ENCODE measurements at places on chromosomes 4 and X.
A peak's percentile ranks its signal among the peaks of the same experiment; 100 is the strongest.

GRCh38 chrX:120456973-120457372, 12.1 kb downstream of the LAMP2 start:
- DNase-seq, result no peak

- peak; percentile 14 for DNase-seq
Observed at GRCh38 chr4:24686866-24687692, 102.7 kb upstream of the DHX15 start.

DNA sequence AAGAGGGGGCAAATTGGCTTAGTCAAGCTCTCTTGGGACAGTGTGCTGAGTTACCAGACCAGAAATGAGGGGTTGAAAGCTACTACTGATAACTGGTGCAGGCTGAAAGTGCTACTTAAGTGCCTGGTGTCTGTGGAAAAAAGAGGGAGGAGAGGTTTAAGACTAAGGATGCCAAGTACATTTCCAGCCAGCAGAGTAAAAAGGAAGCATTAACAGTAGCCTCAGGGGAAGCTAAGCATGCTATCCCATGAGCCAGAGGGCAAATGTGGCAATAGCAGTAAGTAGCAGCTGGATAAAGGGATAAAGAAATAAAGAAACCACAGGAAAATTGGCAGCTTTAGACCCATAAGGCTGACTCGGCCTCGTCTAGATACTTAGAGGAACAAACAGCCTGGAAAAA, 196.3 kb upstream of the MAB21L2 start:
- DNase-seq, result no peak

- peak; percentile 75 for DNase-seq
Observed at GRCh38 chrX:30304866-30305265, 4.3 kb downstream of the NR0B1 start.

DNA sequence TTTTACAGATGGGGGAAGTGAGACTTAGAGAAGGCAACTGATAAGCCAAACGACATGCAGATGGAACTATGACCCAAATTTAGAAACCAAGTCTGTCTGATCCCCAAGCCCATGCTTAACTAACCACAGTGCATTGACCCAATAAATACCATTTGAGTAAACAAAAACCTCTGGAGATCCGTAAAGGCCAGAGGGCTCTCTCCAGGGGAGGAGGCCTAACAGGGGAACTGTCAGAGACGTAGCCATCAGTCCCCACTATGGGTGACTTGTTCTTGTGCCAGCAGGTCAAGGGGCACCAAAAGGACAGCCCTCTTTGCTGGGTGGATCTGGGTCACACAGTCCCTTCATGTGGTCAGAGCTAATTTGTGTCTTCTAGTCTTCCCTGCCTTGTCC, 420.2 kb downstream of the BCOR start:
- no peak for DNase-seq

DNA sequence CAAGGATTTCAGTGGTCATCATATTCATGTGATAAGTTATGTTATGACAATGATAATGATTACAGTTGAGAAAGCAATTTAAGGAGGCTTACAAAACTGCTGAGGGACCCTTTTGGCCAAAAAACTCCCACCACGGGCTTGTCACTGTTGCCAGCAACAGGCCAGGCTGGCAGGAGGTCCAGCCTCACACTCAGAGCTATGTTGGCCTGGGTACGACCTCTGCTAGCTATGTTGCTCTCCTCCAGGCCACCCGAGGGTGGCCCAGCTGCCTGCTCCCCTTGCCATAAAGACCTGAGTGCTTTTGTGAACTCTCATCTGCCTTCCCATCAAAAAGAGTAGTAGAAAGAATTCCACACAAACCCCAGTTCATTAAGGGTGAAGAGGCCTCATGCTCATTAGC, 52.0 kb downstream of the MID1 start:
- no peak for DNase-seq

- peak; percentile 20 for DNase-seq
Observed at GRCh38 chr4:472881-473569, 25.9 kb downstream of the ZNF721 start.

DNA sequence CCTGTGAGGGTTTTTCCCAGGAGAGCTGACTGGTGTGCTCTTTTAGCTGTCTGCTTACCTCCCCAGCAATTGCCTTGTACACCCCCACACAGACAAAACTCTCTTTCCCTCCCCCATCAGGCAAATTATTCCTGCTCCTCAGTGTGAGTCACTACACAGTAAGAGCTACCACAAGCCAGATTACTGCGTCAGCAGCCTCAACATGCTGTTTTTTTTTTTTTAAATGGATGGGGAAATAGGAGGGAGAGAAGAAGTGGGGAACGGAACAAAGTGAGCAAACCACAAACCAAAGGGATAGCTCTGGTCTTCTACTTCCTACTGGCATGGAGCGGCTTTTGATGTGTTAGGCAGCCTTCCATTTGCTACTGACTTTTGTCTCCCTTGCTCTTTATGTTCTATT, 107.5 kb upstream of the ACSL4 start:
- peak; percentile 31 for DNase-seq

GRCh38 chr4:175729665-175730064, 82.4 kb downstream of the GPM6A start:
- no peak for DNase-seq

GRCh38 chr4:87007528-87008446, 73.0 kb downstream of the AFF1 start:
- no peak for DNase-seq

- no peak for DNase-seq
Observed at GRCh38 chr4:10118048-10119004, 1.7 kb upstream of the WDR1 start.

DNA sequence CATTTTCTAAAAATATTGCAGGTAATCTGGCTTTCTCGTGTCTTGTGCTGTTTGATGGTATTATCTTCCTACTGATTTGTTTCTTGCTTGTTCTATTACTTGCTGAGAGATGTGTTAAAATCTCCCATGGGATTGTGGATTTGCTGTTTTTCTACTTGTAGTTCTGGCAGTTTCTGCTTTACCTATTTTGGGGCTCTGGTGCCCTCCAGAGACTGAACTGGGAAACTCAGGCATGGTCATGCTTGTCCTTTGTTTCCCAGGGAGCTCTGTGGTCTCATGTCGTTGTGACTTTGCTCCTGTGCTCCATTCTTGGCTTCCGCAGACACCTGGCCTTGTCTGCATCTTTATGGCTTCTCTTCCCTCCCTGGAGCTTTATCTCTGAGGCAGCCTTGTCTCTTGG, 39.5 kb downstream of the NSD2 start:
- DNase-seq, result peak; percentile 41

GRCh38 chr4:155544547-155544946, 122.1 kb upstream of the GUCY1A1 start:
- no peak for DNase-seq

GRCh38 chr4:117478702-117479101, 393.3 kb upstream of the TRAM1L1 start:
- DNase-seq, result no peak

DNA sequence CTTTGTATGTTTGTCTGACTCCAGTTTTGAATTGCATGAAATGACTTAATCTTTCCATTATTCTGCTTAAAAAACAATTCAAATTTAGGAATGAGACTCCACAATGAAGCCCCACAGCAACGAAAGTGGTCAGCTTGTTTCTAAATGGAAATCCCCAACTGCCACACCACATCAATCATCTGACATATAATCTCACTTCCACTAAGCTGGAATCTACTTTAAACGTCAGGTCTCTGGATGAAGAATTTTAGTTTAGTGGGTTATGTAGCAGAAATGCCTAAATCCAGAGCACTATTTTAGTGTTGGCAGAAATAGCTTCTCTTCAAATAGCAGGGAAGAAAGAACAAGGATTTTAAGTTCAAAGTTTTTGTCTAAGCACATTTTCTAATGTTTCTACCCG, 1.7 kb upstream of the BMP2K start:
- no peak for DNase-seq

GRCh38 chrX:148270499-148270898, 229.9 kb upstream of the AFF2 start:
- no peak for DNase-seq

DNA sequence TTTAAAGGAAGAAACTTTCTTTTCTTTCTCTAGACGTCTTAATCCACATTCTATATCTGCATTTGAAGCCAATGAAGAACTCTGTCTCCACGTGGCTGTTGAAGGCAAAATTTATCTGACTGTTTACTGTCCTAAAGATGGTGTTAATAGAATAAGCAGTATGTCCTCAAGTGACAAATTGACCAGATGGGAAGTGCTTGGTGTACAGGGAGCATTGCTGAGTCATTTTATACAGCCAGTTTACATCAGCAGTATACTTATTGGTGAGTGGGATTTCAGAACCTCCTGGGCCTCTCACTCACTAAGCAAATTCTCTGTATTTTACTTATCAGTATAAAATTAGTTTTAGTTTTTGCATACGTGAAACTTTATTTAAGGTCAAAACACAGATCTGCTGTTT, 33.7 kb downstream of the ADAD1 start:
- peak; percentile 6 for DNase-seq

DNA sequence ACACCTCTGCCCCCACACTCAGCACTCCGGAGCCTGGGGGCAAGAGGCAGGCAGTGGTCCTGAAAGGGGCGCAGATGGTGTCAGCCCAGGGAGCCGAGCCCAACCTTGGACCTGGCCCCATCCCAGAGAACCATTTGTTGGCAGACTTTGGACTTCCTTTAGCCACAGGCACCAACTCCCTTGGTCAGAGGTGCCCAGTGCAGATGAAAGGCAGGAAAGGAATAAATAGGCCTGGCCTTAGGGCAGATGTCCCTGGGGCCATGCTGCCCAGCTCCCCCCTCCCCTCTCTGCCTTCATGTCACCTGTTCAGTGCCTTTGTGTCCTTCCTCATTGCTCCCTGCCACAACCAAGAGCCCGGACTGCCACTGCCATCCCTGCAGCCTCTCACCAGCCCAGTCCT, 52.8 kb downstream of the SEL1L3 start:
- DNase-seq, result no peak

DNA sequence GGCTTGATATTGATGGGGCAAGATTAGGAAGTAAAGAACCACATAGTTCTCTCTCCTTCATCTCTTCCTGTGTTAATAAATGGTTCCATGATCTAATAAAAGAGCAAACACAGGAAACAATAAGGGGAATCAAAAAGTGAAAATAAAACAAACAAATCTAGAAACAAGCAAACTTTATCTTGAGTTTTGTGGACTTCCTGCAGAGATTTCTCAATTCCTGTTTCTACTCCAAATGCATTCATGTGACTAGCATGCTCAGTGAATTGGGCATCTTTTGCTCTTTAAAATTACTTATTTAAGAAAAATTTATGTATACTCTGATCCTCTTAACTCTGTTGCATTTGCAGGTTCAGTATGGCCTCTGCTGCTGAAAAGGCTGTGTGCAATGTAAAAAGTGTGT, 682.0 kb downstream of the KCTD8 start:
- no peak for DNase-seq

GRCh38 chrX:65903750-65904149, 136.1 kb downstream of the VSIG4 start:
- DNase-seq, result no peak

DNA sequence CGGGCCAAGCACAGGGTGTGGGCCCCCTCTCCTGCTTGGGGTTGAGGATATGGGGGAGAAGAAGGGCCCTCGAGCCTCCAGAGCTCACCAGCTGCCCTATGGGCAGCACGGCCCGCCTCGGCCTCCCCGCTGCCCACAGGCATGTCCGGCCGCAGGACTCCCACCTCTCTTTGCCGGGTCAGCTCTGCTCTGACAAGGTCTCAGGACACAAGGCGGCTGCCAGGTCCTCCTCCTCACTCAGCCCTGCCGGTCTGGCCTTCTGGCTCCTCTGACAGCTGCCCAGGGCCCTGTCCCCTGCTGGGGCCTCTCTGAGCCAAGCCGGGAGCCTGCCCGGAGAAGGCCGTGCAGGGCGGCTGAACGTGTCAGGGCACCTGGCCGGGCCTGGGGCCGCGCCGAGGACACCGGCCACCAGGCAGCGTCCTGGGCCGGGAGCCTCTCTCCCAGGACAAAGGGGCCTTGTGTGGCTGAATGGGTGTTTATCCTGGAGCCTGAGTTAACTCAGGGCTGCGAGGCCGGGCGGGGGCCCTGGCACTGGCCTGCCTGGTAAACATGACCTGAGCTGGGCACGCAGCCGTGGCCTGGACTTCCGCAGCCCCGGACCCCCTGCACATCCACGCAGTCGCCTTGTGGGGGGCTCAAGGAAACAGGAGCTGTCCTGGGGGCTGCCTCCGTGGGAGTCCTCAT, 25.7 kb downstream of the TACC3 start:
- no peak for DNase-seq

DNA sequence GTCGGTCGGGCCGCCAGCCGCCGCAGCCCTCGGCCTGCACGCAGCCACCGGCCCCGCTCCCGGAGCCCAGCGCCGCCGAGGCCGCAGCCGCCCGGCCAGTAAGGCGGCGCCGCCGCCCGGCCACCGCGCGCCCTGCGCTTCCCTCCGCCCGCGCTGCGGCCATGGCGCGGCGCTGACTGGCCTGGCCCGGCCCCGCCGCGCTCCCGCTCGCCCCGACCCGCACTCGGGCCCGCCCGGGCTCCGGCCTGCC, 213 bp downstream of the NFKB1 start:
- no peak for DNase-seq

DNA sequence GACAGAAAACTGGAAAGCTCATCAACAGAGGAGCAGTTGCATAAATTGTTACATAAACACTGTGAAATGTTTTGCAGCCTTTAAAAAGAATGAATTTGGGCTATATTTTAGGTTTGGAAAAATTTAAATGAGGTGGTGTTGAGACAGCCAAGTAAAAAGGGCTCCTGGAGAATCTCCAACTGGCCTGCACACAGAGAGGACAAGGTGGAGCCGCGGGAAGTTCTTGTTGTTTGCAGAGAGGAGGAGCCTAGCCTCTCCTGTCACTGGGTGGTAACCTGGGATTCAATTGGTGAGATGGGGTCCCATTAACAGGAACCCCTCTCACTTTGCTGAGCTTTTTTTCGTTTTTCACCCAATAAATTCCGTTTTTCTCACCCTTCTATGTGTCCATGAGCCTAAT, 13.4 kb downstream of the GIMD1 start:
- no peak for DNase-seq

- DNase-seq, result no peak
Observed at GRCh38 chr4:176631611-176632010, 161.1 kb downstream of the VEGFC start.

GRCh38 chr4:61385256-61385655, 185.1 kb downstream of the ADGRL3 start:
- no peak for DNase-seq

DNA sequence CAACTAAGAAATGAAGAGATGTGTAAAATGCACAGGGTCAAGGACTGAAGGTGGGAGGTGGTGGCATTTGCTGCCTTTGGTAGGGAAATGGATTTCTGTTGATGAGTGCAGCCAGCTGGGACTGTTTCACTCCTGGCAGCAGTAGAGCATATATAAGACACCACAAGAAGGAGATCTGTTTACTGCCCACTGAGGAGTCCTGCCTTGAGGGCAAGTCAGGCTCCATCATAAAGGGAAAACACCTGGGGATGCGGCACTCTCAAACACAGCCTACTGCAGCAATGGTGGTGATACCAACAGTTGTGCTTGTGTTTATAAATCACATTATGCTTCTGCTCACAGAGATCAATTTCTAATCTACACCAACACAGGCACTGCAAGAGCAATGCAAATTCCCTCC, 222.1 kb downstream of the TACR3 start:
- DNase-seq, result no peak
